ENCODE measurements at places on chromosomes 5 and 9.
A peak's percentile ranks its signal among the peaks of the same experiment; 100 is the strongest.

- DNase-seq: peak; percentile 47
These were observed 459.1 kb downstream of the SPOCK1 start for GRCh38 chr5:137040024-137040423.

DNA sequence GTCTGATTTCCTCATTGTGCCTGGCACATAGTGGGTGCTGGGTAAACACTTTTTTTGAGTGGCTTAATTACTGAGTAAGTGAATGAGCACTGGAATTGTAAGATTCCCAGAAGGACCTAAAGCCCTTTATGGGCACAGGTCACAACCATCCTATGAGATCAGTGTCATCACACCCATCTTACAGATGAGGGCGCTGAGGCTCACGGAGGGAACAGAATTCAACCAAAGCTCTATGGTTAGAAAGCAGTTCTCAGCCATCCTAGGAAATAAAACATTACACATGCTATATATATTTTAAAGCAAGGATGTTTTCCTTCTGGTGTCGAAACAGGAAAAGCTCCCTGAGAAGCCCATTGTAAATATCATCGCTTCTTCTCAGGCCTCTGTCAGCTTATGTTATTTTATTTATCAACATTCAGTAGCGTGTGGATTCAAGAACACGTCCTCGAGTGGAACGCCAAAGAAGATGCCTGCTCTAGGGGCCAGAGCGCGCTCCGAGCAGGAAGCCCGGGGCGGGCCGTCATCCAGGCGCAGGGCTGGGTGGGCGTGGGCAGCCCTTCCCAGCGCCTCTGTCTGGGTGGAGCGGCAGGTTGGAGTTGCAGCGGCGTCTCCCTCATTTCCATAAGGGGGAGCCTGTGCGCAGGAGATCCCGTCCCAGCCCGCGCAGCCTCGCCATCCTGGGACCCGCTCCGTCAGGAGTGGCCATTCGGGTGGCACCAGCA is 155.8 kb upstream of the SMIM23 start:
- DNase-seq: peak; percentile 24

DNA sequence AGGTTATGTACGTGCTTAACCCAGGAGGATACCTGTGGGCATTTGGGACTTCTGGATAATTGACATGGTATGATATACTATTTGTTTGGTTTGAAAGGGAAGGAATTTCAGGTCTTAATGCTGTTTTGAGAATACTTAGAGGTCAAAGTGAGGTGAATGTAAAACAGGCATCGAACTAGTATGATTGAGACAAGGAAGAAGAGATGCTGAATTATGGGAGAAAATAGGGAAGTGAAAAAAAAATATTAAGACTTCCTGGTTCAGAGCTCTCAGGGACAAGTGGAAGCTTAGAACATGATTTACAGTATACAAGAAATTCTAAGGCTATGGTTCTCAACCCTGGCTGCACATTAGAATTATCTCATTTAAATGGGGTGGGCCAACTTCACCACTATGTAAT is 115.3 kb downstream of the CD180 start:
- DNase-seq: no peak

- DNase-seq: no peak
These were observed 172.2 kb downstream of the TRPM3 start for GRCh38 chr9:70949239-70949638.

DNA sequence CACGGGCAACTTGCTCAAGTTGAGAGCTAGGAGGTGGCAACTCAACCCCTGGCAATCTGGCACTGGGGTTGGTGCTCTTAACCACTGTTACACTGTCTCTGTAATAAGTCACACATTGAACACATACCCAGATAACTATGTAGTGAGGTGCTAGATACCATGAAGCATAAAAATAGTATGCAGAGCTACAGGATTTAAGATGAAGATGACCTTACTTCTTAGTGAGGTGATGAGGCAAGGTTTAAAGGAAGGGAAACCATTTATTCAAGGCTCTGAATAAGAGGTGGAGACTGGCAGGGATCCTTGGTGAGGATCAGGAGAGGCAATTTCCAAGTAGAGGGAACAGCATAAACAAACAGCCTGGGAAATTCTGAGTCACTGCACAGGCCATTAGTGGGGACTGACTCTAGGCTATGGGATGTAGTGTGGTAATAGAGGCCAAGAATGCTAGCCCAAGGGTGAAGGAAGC is 67.6 kb upstream of the NR3C1 start:
- no peak for DNase-seq

DNA sequence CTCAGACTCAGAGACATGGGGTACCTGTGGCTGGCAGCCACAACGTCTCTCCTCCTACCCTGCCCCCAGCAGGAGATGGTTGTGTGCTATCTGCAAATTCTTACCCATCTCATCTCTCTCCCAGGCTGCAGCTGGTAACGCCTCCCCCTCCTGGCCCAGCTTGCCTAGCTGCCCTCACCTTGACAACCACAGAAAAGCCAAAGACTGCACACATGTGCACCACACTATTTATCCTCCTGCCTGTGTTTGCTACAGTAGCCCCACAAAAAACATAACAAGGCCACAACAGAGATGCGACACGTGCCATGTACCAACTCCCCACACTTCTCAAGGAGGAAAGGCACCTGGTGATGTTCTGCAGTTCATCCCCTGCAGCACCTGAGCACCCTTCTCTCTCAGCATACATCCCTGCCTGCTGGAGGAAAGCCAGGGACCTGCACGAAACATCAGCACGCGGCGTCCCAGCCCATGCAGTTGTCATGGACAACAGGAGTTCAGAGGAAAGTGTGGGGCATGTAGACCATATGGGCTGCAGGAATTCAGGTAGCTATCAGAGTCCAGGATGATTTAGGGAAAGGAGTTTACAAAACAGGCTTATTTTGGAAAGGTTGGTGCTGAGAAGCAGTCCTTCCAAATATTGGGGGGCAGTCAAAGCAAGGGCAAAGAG is 168.7 kb downstream of the C5orf15 start:
- DNase-seq: peak; percentile 57

GRCh38 chr5:66540078-66540477 is 56.1 kb upstream of the MAST4 start:
- no peak for DNase-seq

- no peak for DNase-seq
These were observed 178.8 kb upstream of the IL12B start for GRCh38 chr5:159509002-159509660.

DNA sequence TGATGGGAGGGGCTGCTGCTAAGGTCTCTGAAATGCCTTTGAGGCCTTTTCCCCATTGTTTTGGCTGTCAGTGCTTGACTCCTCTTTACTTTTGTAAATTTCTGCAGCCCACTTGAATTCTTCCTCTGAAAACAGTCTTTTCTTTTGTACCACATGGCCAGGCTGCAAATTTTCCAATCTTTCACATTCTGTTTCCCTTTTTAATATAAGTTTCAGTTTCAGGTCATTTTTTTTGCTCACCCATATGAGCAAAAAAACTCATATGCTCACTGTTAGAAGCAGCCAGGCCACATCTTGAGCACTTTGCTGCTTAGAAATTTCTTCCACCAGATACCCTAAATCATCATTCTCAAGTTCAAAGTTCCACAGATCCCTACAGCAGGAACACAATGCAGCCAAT is 234.6 kb upstream of the ADRA1B start:
- DNase-seq: no peak

GRCh38 chr9:83649515-83649914 is 26.6 kb downstream of the IDNK start:
- DNase-seq: no peak

DNA sequence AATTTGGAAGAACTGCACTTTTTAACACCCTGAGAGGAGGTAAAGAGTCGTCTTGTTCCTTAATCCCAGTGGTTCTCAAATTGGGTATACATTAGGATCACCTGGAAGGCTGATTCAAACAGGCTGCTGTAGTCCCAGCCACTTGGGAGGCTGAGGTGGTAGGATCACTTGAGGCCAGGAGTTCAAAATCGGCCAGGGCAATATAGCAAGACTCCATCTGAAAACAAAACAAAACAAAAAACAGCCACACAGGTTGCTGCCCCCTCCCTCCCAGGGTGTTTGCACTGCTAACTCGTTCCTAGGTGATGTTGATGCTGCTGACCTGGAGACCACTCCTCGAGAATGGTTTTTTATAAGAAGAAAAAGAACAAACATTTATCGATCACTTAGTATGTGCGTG is 1.5 kb upstream of the TBC1D9B start:
- DNase-seq: no peak

DNA sequence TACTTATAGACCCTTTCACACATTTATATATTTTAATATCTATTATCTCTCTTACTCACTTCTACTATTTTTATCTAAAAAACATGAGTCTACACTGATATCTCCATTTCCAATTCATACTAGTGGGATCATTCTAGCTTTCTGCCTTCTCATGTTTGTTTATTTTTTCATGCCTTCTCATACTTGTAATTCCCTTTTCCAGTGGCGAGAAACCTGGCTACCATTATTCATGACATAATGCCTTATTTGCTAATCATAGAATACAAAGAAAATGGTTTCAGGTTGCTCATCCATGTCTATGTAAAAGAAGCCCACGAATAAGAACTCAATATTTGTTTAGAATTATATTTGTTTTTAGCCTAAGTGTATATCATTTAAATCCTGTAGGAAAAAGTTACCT is 232.7 kb upstream of the ACTBL2 start:
- no peak for DNase-seq

DNA sequence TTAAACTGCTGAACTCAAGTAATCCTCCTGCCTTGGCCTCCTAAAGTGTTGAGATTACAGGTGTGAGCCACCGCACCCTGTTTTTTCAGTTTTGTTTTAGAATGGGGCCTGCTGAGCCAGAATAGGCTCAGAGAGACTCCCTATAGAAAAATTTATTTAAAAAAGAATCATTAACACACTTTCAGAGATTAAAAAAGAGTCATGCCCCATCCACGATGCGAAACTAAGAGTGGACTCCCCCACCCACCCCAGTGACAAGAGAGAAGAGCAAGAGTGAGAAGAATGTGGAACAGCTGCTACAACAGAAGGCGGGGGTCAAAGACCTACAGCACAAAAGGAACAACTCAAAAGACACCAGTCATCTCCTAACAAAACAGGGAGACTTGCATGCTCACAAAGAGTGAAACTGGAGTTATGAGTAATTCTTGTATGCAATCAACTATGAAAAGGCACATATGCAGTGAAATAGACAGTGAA is 47.2 kb downstream of the GLDC start:
- DNase-seq: no peak

GRCh38 chr9:94865582-94866452 is 139.3 kb downstream of the AOPEP start:
- DNase-seq: no peak

DNA sequence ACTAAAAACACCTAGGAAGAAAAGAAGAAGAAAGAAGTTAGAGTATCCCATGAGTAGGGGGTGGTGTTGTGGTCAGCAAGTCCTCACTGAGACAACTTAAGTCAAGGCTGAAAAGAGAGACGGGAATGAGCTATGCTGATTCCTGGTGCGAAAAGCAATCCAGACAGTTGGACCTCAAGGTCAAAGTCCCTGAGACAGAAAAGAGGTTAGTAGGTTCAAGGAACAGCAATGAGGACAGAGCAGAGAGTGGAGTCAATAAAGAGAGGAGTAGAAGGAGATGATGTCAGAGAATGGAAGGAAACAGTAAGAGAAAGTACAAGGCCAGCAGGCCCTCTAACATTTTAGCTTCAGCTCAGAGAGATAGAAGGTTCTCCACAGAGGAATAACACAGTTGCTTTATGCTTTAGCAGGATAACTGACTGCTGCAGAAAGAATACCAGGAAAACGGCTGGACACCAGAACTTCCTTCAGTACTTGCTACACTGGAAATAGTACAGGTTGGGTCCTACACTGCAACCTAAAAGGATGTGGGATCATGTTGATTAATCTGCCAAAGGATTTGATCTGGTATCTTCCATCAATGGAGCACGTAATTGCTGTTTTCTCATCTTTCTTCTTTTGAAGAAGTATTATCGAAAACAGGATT is 43.6 kb downstream of the GNAQ start:
- no peak for DNase-seq

DNA sequence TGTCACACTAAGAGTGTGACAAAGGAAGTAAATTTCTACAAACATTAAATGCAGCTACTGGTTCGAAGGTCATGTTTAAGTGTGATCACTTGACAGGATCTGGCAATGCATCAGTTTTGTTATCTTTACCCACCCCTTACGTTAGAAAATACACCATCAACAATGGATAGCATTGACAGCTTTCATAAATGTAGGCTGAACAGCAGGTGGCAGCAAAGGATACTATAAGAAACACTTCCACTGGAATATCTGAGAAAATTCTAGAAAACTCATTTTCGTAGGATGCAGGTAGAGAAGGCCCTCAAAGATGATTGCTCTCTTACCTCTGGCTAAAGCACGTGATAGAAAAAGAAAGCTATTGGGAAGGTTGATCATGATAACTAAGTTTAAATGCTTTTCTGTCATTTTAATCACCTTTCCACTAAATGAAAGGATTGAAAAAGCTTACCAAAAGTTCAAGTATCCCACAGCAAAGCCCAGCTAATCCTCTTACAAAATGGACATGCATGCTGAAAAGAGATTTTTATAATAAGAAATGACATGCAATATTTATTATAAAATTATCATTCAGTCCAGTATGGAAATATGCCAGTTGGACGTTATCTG is 292.5 kb downstream of the PARP8 start:
- peak; percentile 44 for DNase-seq

DNA sequence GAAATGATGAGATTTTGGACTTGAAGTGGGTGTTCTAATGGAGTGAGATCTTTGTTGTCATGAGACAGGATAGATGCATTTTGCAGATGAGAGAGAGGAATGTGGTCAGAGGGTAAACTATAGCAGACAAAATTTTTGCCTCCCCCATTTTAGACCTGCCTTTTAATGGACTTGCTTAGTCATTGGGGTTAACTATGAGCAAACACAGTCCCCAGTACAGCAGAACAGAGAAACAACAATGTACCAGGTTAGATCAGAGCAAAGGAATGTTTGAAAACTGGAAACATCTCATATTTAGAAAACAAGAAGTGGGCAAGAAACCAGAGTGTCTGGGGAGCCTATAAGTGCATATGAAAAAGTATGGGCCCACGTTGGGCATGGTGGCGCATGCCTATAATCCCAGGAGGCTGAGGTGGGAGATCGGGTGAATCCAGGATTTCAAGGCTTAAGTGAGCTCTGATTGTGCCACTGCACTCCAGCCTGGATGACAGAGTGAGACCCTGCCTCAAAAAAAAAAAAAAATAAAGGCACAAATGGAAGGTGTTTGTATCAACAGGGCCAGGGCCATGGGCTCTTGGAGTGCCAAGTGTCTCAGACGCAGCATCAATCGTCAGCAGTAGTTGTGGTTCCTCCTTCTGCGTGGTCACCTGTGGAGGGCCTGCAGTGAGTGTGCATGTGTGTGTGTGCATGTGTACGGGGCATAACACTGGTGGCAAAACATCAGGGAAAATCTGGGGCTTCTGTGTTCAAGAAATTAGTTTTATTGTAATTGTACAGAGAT is 214.4 kb upstream of the S1PR3 start:
- no peak for DNase-seq

GRCh38 chr9:23232831-23233230 is 593.2 kb downstream of the ELAVL2 start:
- DNase-seq: no peak

DNA sequence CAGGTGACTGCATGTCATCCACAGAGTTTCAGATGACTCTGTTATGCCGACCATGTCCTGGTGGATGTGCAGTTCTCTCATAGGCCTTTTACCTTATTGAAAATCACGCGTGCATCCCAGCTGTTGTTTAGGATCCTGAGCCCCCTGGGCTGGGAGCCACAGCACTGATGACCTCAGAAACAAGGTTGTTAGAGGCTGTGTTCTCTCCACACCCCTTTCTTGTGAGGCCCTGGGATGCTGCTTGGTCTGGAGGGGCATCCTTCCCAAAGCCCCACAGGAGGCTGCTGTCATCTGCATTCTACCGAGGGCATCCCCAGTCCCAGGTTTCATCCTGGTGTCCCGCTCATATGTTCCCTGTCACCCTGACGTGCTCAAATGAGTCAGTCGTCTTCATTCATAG is 76.5 kb upstream of the IRX4 start:
- no peak for DNase-seq

GRCh38 chr5:355958-356357 is 34.4 kb downstream of the AHRR start:
- DNase-seq: no peak

Data from NCI-H2171 (cell line).